ENCODE measurements at places on chromosomes 1 and 21.
A peak's percentile ranks its signal among the peaks of the same experiment; 100 is the strongest.

GRCh38 chr1:247373721-247374141 is 42.1 kb upstream of the ZNF496 start:
- no peak for DNase-seq

DNA sequence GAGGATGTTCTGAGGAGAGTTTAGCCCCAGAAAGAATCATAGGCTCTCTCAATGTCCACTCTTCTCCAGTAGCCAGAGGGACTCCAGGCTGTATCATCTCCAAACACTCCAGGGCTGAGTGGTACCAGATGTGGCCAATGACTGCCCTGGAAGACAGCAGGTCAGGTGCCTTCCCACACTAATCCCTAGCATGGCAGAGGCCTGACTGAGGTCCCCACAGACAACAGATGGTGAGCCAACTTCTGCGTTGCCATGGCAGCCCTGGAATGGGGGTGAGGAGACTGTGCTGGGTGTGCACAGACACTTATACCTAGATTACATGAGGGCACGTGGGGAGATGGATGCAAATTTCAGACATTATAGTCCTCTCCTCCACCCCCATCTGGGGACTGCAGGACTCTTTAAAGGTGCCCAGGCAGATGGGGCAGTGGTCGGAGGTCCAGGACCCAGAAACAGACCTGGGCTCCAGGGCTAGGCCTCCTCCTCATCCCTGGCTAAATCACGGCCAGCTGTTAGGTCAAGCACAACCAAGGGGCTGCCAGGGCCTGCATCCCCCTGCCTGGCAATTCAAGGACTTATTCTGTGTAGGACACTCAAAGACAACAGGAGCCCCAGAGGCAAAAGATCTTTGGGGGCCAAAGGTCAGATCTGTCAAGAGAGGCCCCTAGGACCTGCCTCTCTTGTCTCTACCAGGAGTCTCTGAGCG is 42.9 kb downstream of the CAMK2N1 start:
- DNase-seq: no peak

GRCh38 chr1:21117597-21118001 is 59.1 kb downstream of the EIF4G3 start:
- DNase-seq: no peak

- DNase-seq: peak; percentile 23
These were observed 39.7 kb downstream of the GNG12 start for GRCh38 chr1:67793562-67793961.

GRCh38 chr1:231431665-231432415 is 9.8 kb upstream of the EGLN1 start:
- DNase-seq: no peak

GRCh38 chr1:6037338-6037762 is 8.3 kb upstream of the KCNAB2 start:
- peak; percentile 93 for DNase-seq

GRCh38 chr1:222893255-222893654 is 78.4 kb downstream of the DISP1 start:
- DNase-seq: no peak

DNA sequence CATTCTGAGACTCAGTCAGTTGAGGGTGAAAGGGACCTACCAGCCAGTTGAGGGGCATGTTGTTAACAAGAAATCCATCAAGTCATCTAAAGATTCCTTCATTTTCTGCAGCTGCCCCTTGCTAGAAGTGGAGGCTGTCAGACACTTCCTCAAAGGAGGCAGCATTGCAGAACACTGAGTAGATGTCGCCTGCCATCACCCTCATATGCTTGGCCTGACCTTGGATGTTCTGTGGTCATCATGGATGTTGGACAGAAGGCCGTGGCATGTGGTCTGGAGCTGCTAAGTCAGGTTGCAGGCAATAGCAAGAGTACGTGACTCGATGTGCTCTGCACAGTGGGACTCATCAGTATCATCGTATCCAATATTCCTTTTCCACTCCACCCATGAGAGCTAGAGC is 70.6 kb downstream of the GATAD2B start:
- DNase-seq: no peak

DNA sequence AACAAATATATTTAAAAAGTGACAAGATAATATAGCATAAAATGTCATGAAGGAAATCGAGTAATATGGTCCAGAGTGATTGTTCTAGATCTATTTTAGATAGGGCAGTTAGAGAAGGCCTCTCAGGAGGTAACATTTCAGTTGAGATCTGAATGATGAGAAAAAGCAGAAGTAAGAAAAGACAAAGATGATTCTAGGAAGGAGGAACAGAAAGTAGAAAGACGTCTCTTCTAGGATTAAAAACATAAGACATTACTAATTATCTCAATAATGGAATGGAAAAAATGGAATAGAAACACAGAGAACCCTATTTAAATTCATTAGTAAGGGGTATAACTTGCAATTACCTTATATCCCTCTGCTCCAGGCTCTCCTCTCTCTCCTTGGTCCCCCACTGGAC is 130.0 kb upstream of the ZNHIT6 start:
- no peak for DNase-seq

DNA sequence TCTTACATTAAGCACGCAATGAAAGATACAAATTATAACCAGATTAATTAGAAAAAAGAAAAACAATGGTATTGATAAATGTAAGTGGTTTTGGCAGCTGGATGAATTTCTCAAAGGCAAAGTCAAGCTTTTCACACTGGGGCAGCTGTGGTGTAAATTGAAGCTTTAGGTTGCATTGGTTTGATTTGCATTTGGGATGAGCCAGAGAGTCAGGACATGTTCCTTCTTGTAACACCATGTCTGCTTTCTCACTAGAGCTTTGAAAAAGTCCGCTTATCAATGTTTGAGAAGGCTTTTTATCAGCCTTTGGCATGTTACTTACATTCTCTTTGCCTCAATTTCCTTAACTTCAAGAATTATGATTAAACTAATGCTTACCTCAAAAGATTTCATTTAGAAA is 173.9 kb downstream of the GPATCH2 start:
- DNase-seq: no peak

GRCh38 chr1:73887412-73887811 is 310.6 kb downstream of the LRRIQ3 start:
- no peak for DNase-seq

GRCh38 chr1:226692823-226693222 is 46.3 kb downstream of the ITPKB start:
- no peak for DNase-seq

GRCh38 chr21:46472246-46472645 is 13.6 kb downstream of the DIP2A start:
- no peak for DNase-seq

GRCh38 chr1:13808729-13809131 is 108.7 kb downstream of the PRDM2 start:
- DNase-seq: peak; percentile 44

DNA sequence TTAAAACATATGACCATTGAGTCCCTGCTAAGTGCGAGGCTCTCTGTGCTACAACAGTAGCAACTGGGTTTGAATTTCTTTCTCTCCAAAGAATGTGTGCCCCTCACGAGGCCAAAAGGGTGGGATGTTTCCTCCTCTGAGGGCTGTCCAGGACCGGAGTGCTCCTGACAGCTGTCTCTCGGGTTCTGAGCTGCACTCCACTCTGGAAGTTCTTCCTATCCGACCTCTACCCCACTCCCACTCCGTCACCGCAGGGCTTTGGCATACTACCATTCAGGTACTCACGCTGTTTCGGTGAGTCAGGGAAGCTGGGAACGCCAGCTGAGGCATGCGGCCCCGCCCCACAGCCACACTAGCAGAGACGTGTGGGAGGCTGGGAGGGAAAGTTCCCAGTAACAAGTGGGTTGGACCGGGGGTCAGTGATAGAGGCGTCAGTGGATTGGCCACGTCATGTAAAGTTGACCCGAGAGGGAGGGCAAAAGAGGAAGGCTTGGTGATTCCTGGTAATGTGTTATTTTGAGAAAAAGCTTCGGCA is 705 bp upstream of the SLC50A1 start:
- peak; percentile 99 for DNase-seq

- DNase-seq: peak; percentile 51
These were observed 119.3 kb upstream of the CDC42BPA start for GRCh38 chr1:227437495-227438008.

- DNase-seq: peak; percentile 46
These were observed 121.7 kb downstream of the SIPA1L2 start for GRCh38 chr1:232508130-232508701.

DNA sequence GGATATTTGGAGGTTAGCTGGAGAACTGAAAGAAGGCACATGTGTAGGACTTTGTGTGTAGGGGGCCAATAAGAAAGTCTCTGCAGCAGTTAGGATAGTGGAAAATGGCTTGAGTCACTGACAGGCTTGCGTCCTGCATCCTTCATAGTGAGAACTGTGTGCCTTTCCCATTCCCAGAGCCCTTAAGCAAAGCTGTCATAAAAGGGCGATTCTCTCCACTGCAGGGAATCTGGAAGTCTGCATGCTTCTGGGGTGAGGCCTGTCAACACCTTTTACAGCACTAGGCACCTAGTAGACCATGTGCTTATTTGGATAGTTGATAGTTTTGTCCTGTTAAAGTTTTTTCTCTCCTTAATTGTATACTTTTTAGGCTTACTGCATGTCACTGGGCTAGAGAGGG is 39.4 kb upstream of the MACF1 start:
- no peak for DNase-seq

DNA sequence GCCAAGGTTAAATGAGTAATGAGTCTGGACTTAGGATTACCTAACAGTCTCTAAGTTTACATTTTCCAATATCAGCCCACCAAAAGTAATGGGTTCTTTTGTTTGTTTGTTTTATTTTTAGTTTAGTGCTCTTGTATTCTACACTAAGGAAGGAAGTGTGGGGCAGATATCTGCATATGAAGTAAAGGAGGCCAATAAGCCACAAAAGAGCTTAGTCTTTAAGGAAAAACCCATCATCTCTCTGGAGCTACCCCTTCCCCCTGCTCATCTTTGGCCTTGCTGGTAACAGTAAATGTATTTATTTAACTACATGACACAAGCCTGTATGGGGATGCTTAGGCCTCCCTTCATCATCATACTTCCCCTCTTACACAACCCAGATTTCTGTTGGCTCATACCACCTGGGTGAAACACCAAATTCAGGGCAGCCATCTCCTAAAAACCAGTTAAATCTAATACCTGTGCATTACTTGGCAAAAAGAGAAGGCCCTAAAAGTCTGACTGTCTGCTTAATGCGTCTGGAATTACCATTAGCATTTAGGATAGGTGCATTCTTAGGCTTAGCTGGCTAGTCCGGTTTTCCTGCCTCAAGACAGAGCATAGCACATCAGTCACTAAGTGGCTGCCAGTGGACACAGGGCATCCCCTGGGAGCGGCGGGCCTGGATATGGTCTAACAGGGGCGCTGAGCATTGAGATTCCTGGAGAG is 96.8 kb upstream of the ADGRL2 start:
- DNase-seq: peak; percentile 44

- DNase-seq: no peak
These were observed 12.2 kb downstream of the OR2B11 start for GRCh38 chr1:247445526-247446356.

DNA sequence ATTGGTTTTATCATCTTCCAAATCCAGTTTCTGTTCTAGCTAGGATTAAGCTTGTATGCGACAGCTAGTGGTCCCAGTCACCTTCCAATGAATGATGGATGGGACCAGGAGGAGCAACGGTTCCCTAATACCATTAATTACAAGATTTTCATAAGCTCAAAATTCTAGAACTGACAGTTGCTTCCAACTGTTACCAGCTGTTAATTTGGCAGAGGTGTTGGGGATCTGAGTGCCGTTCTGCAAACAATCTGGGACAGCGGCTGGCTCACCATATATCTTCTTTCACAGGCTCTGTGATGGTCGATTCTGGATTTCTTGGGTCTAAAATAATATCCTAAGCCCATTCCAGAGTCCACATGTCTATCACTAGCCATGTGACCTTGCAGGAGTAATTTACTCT is 34.5 kb upstream of the RALGPS2 start:
- DNase-seq: no peak

GRCh38 chr21:37233551-37234146 is 33.5 kb downstream of the VPS26C start:
- no peak for DNase-seq

DNA sequence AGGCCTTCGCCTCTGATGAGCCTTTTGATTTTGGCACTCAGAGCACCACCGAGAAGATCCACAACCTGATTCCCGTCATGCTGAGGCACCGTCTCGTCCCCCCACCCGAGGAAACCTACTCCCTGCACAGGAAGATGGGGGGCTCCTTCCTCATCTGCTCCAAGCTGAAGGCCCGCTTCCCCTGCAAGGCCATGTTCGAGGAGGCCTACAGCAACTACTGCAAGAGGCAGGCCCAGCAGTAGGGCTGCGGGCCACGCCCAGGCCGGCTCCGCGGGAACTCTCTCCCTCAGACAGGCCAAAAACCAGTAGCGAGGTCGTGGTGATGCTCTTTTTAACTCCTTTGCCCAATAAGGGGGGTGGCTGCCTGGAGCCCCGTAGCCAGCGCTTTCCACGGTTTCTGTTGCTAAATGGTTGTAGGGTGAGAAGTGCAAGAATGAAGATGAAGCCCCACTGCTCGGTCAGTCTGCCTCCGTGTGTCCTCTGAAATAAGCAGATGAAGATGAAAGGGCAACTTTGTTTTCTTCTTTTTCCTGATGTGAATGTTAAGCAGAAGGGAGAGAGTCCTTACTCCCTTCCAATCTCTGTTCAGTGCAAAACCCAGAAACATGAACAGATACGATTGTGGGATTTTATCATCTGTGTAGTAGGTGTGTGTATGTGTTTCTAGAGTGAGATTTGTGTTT is 46.5 kb downstream of the COQ8A start:
- DNase-seq: no peak

DNA sequence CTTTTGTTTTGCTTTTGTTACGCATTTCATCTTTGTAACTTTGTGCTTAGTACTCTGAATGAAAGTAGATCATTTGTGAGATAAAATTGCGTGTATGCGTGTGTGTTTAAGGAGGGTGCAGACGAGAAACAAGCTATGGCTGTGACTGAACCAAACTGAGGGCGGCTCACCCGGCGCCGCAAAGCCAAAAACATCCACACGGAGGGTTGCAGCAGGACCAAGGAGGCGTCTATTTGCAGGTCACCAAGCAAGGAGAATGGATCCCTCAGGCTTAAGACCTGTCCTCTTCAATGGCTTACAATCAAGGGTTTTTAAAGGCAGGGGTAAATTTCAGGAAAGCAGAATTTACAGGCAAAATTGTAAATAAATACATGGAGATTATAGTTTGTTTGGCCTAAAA is 12.8 kb downstream of the GCSAML start:
- DNase-seq: no peak

- DNase-seq: no peak
These were observed 66.3 kb downstream of the RRAGC start for GRCh38 chr1:38793299-38793698.

- no peak for DNase-seq
These were observed 47.1 kb upstream of the CSF3R start for GRCh38 chr1:36529769-36530260.
